H1 (cell line): ENCODE measurements at places on chromosomes 2 and 18. TPM values are rescaled to one million over a fixed set of nuclear protein-coding genes. Genes with fewer than 3 reads are reported as not detected.

DNA sequence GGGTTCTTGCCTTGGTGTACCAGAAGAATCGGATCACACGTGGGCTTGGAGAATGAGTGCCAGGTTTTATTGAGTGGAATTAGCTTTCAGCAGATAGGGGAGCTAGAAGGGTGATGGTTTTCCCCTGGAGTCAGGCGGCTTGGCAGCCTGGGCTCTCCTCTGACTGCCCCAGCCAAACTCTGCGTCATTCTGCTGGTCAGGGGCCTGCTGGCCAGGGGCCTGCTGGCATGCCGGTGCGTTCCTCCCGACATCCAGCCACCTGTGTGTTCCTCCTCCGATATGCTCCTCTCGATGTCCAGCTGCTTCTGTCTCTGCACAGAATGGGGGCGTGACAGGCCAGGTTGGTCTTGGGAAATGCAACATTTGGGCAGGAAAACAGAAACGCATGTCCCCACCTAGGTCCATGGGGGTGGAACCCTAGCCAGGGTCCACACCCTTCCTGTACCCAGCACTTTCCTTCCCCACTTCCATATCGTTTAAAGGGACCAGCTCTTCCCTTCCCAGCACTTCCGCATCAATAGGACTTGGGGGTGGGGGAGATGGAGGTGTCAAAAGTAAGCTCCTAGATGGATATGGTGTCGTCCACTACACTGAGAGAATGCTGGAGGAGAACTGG lies 85.3 kb downstream of the VWA3B start:
- DNase-seq = no peak

PTCD3 gene
- total RNA-seq = 191 and 192 TPM in 2 replicates

THADA gene
- total RNA-seq = 26.8 and 31.4 TPM in 2 replicates

KRTCAP3 gene
- total RNA-seq = 50.1 and 55.4 TPM in 2 replicates

EPHA4 gene
- total RNA-seq = 4.3 and 5.1 TPM in 2 replicates

PDE1A gene
- 0.15 and 0.34 TPM in 2 replicates for total RNA-seq

DNA sequence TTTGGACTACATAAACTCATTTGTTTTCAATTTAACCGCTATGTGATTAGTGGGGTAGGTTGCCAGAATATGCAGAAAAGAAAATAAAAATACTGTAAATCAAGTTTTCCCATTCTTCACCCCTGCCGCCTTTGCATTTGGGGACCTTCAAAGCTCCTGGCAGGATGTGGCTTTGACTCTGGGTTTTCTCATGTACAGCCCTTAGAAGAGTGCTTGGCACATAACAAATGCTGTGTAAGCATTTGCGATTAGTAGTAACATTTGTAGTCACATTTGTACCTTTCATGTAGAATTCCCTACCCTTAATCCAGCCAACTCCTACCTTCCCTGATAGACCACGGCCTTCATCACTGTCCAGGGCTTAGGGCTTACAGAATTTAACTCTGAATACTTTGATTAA lies 262.6 kb downstream of the MREG start:
- no peak for DNase-seq

- DNase-seq = no peak
These were observed 68.6 kb downstream of the EXOC6B start for GRCh38 chr2:72757177-72757775.

ALPP gene
- total RNA-seq = 0.15 TPM in 1 of 2 replicates, not detected in the other

DNA sequence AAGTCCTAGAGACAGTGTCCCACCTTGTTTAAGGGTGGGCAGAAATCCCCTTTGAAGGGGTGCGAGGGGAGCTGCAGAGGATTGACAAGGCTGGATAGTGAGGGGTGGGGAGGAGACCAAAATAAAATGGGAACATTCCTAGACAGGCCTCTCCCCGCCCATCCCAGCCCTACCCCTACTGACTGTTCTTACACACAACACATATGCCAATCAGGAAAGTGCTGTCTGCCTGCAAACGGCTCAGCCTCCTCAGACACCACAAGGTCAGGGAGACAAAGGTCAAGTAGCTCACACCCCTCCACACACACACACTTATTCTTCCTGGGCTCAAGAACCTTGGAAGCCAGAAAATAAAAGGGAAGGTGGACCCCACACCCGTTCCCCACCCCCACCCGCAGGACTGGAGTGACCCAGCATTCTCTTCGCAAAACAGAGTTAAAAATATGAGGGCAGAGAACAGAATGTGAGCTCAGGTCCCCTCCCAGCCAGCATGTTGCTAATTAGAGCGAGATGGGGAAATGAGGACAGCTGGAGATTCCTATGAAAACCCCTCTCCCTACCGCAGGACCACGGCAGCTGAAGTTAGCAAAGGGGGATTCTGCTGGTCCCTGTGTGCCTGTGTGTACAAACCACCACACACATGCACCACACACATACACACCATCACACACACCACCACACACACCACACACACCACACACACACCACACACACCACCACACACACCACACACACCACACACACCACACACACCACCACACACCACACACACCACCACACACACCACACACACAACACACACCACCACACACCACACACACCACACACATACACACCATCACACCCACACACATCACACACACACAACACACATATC lies 197.8 kb downstream of the TNS1 start:
- no peak for DNase-seq

DNA sequence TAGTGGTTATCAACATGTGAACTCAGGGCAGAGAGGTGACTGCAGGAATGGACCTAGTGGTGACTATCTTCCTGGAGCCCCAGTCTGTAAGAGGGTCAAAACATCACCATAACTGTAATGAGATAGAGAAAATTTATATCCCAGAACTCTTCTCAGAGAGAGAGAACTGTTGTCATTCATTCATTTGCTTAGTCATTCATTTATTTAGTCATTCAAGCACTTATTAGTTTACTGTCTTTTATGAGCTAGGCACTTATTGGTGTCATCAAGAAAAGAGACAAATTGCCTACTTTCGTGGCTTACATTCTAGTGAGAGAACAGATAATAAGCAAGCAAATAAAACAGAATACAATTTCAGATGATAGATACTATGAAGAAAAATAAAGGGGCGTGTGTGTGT lies 34.1 kb downstream of the DOK1 start:
- no peak for DNase-seq

MAP2 gene
- 4.6 and 5.9 TPM in 2 replicates for total RNA-seq

- DNase-seq = no peak
These were observed 10.1 kb upstream of the LRPPRC start for GRCh38 chr2:44005846-44006245.

DTYMK gene
- total RNA-seq = 69.9 and 70.5 TPM in 2 replicates

VAMP8 gene
- total RNA-seq = 34.4 and 38.1 TPM in 2 replicates

DNA sequence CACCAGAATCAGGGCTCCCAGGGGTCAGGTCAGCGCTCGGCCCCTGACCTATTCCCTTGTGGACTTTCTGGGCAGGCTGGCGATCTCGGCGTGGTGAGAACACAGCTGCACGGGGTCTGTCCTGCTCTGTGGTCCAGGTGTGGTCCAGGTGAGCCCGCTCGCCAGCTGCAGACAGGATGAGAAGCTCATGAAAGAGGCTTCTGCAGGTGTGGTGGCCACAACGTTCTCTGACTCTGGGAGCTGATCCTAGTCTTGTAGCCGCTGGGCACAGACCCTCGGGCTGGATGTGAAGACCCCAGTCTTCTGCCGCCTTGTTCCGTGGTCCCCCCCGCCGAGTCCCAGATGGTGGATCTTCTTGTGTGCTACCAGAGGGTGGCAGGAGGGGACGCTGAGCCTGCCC lies 129.7 kb downstream of the RTP5 start:
- no peak for DNase-seq

DNA sequence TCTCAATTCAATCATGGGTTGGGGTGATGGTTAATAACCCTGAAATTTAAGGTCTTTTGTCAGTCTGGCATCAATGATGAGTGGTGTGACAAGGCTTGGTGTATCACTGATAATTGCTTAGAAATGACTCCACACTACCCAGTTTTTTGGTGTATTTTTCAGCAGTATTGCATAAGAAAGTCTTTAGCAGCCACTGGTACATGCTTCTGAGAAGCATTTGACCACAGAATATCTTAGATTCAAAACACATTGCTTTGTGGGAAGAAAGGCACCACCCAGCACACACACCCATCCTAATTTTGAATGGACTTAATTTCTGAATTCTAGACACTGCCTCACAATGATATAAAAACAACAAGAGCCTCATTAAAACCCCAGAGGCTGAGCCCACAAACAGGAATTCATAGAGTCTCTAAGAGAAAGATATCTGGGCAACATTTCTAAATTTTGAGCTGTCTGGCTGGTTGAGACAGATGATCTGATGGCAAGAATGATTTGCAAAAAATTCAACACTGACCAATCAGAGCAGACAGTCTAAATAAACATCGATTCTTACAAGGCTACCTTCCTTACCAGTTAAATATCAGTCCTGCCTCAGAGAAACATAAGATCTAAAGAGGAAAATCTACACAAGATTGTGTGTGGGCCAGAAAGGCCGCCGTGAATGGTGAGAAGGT lies 114.7 kb upstream of the CYP1B1 start:
- DNase-seq = no peak

SLC4A5 gene
- total RNA-seq = 0.52 and 0.86 TPM in 2 replicates

- DNase-seq = no peak
These were observed 509.9 kb upstream of the VRK2 start for GRCh38 chr2:57536535-57537231.

DNA sequence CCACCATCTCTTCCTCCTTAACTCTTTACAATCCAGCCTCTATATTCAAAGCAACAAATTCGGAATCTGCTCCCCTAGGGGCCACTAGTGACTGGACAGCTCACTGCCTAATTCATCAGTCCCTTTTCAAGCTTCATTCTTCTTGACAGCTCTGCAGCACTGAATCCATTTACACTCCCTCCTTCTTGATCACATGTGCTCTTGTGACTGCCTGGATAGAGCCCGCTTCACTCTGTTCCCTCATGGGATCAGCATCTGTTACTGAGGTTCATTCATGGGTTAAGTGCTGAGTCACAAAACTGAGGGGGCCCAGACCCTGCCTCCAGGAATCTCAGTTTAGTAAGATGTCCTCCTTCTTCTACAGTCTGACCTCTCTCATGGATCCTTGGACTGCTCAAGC lies 81.5 kb downstream of the CYRIA start:
- no peak for DNase-seq

DNA sequence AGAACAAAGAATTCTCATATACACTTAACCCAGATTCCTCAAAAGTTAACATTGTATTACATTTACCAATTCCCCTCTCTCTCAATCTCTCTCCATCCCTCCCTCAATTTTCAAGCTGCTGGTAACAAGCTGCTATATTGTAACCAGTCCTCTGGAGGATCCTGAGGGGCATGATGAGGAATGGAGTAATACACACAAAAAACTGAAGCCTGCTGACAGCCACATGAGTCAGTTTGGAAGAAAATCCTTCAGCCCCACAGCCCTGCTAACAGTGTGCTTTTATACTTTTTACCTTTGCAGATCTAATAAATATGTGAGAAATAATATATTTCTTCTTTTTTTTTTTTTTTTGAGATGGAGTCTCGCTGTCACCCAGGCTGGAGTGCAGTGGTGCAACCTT lies 165.7 kb upstream of the RAB12 start:
- no peak for DNase-seq

POTEI gene
- 0.19 and 0.20 TPM in 2 replicates for total RNA-seq

DNA sequence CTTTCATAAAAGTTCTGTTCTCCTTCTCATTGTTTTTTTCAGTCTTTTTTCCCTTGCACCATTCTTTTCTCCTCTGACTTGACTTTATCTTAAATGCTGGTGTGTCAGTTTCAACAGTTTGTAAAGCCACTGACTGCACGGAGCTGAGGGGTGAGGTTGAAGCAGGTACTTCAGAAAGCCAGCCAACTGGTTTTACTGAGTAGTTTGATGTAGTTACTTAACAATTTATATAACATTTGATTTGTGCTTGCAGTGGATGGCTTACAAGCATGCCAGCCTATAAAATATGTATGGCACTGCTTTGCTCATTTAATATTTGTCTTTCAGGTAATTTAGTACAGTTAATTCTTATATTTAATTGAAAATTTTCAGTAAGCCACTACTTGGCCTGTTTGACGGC lies 55.4 kb downstream of the FAM171B start:
- no peak for DNase-seq

DNA sequence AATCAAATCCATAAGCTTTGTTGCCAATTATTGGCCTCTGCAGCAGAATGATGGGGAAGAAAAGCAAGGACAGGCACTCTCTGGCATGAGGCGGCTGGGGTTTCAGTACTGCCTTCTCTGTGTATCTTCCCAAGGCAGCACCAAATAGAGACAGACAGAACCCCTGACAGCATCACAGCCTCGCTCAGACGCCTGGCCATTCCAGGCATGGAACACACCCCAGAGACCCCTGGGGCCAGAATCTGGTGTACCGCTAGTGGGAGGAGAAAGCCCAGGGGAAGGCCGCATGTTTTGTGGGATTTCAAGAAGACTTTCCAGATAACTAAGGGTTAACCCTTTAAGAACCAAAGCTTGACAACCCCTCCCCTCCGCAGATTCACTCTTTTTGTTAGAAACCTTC lies 282.1 kb downstream of the EN1 start:
- DNase-seq = no peak

DAW1 gene
- total RNA-seq = 0.84 and 1.4 TPM in 2 replicates

DNA sequence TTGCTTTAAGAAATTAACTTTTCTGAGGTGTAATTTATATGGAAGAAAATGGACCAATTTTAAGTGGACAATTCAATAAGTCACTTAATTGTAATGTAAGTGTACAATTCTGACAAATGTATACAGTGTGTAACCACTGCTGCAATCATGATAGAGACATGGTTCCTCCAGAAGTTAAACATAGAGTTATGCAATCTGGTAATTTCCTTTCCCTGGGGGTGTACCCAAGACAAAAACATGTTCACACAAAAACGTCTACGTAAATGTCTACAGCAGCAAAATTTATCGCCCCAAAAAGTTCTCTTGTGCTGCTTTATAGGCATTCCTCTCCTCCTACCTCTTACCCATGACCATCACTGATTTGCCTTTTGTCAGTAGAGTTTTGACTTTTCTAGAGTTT lies 141.5 kb downstream of the AQP4 start:
- no peak for DNase-seq

LOXHD1 gene
- not detected in 2 replicates for total RNA-seq
